ENCODE measurements at places on chromosomes 1 and 21.

DNA sequence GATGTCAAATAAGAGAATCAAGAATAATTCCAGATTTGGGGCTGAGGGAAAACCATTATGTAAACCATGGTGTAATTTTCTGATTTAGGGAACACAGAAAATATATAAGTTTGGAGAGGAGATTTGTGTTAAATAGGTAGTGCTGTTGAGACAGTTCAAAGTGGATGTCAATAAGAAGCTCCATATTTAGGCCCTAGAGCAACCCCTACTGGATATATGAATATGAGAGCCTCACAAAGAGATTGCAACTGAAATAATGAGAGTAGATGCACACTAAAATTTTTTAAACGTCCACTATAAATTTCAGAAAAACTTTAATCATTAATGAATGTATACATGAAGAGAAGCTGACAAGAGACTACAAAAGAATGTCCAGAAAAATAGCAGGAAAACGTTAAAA is 1447.8 kb upstream of the PRMT6 start:
- DNase-seq, result no peak

GRCh38 chr1:161439280-161440232 is 65.7 kb upstream of the FCGR2A start:
- DNase-seq, result peak; percentile 38

DNA sequence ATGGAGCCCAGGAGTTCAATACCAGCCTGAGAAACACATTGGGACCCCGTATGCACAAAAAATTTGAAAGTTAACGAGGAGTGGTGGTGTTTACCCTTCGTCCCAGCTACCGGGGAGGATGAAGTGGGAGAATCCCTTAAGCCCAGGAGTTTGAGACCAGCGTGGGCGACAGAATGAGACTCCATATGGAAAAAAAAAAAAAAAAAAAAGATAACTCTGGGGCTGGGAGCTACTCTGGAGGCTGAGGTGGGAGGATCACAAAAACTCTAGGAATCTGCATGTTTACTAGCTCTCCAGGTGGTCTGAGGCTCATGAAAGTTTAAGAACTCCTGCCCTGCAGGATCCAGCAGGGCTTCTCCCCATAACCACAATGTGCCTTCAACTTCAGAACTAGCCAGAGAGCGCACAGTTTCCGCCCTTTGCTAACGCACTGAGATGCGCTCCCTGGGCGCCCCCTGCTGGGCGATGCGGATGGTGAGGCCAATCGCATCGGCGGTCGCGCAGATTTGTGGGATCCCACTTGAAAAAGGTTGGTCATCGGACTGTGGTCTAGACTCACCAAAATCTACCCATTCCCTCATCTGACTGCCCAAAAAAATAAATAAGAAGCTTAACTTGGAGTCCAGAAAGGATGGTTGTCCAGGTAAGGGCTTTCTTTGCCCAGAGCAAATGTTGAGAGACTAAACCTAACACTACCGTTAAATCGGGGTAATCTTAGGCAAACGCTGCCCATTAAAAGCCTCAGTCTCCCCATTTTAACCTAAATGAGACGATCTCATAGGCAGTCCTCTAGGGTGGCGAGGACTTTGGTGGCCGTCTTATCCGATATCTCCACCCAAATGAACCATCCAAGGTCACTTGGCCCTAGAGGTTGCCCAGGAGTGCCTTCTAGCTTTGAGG is 8.8 kb downstream of the ZNF683 start:
- DNase-seq, result peak; percentile 90

DNA sequence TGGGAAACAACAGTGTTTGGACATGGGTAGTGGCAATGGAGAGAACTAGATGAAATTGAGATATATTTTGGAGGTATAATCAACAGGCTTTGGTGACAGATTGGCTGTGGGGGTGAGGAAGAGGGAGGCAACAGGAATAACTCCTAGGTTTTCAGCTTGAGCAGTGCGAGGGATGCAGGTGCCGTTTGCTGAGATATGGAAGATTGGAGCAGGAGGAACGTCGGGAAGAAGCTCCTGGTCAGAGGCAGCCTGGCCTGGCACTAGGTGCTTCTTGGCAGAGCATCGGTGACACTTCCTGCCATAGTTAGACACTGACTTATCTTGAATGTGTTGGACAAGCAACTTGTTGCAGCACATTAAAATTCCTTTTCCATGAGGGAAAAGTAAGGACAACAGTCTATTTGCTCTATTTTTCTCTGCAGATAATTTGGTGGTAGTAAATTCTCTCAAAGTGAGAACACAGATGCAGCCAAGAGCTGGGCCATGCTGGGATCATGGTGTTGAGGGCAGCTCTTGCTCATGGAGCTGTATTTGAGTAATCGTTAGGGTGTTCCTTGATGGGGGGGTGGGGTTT is 21.5 kb upstream of the MYSM1 start:
- DNase-seq, result no peak

DNA sequence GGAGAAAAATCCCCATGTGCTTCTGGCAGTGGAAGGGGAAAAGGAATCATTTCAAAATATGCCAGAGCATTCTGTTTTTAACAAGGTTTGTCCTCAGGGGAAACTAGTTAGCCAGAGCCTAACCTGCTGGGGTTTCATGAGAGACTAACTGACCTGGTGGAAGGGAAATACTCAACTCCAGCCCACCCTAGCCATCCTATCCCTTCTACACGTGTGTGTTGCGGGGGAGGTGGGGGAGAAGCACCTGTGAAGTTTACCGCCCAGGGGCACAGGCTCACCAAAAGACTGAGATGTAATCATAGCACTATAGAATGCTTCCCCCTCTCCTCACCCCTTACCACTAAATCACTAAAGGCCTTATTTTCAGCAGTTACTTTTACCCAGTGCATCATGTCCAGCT is 139.5 kb downstream of the GRIK3 start:
- DNase-seq, result no peak

GRCh38 chr1:86507935-86508582 is 38.8 kb upstream of the CLCA4 start:
- no peak for DNase-seq

- peak; percentile 59 for DNase-seq
These were observed 104.7 kb downstream of the CAMTA1 start for GRCh38 chr1:6889875-6890480.

- no peak for DNase-seq
These were observed 59.3 kb upstream of the LHX8 start for GRCh38 chr1:75074831-75075395.

DNA sequence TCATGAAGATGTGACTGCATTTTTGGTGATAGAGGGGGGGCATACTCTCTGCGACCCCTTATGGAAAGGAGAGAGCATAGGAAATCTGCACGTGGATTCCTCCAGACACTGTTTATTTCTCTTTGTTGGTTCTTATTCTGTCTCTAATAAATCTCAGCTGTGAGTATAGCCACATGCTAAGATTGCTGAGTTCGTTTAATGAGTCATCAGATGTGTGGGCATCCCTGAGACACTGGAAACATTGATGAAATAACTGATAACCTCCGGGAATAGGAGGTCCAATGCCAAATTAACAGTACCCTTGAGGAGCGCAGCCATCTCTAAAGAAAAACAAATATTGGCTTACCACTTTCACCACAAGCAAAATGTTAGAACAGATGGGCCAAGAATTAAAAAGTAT is 880.2 kb upstream of the NEGR1 start:
- no peak for DNase-seq

DNA sequence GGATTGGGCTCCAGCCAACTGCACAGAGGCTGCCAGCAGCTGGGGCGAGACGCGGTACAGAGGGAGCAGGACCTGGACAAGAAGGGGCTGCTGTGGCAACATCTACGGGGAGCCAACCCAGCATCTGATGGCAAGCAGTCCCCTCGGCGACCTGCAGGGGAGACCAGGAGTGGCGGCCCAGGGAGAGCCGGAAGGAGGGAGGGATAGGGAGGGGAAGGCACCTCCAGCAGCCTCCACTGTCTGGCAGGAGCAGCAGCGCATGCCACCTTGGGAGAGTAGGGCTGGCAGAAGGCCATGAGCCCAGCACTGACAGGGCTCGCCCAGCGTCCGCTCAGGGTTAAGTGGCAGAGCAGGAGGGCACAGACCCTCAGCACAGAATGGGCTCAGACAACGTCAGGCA is 17.3 kb downstream of the CHD5 start:
- no peak for DNase-seq

DNA sequence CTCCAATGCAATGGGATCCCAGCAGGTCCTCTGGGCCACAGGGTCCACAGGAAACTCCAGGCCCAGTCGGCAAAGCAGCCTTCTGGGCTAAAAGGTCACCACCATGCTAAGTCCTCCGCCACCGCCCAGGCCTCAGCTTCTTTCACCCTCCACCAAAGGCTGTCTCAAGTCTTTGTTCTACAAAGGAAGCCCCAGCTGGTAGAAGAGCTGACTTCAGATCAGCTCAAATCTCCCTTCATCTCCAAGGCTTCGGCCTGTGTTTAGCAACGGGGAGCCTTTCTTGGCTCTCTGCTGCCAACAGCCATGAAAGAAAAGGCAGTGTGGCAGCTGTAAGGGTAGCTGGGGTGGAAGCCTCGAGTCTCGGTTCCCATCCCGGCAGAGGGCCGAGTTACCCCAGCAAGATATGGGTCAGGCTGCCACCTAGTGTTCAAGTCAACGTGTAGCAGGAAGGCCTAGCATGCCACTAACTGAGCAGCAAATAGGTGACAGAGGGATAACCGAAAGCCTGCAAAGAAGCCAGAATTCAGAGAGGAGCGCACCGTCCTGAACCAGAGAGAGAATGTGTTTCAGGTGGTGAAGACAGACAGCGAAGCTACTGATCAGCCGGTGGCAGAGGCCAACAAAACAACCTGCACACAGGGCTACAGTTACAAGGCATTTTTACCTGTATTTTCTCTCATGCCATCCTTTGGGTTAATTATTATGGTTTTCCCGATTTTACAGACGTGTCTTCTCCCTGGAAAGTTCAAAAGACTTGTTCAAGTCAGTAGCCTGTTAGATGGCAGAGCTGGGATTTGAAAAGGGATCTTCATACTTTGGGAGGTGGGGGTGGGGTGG is 26.8 kb upstream of the CRNN start:
- DNase-seq, result peak; percentile 78

- DNase-seq, result no peak
These were observed 29.4 kb upstream of the KCNA10 start for GRCh38 chr1:110548381-110548780.

DNA sequence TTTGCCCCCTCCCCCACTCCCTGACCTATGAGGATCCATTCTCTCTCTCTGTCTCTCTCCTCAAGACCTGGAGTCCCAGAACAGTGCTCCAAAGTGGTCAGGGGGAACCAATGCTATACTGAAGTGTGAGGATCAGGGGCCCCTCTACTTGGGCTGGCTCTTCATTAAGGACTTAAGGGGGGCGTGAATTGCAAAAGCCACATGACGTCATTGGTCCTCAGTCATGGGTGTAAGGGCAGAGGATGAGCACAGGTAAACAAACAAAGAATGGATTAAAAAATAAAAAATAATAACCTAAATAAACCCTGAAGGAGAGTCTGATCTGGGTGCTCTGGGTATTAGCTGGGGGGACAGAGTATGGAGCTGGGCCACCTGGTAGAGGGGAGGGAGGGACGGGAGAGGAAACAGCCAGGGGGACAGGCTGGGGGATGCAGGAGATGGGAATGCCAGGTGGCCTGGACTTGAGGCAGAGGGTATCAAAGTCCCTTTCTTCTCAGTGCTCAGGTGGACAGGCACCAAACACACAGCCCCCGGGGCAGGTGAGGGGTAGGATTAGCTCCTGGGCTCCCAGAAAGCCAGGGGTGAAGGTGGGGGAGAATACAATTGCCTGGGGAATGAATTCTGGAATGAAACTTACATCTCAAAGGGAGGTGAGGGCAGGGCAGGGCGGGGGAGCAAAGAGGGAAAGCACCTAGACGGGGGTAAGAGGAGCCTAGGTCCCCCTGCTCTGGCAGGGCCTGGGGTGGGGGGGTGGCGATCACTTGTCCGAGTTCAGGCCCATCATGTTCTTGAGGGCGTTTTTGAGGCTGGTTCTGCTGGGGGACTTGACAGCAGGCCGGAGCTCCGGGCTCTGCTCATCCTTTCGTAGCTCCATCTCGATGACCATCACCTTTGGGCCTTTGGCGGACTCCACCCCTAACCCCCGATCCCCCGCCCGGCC is 4.6 kb downstream of the MPZ start:
- peak; percentile 34 for DNase-seq

- no peak for DNase-seq
These were observed at the start of gene DNASE2B for GRCh38 chr1:84398175-84399155. TSS of gene DNASE2B (plus strand) at chr1:84398484. CDS start at chr1:84398565, 81 bp downstream.
